Mesenteric fat pad (tissue), 1 donor: ENCODE measurements at places on chromosomes 16 and 17. TPM values are rescaled to one million over a fixed set of nuclear protein-coding genes. Genes with fewer than 3 reads are reported as not detected.

DNA sequence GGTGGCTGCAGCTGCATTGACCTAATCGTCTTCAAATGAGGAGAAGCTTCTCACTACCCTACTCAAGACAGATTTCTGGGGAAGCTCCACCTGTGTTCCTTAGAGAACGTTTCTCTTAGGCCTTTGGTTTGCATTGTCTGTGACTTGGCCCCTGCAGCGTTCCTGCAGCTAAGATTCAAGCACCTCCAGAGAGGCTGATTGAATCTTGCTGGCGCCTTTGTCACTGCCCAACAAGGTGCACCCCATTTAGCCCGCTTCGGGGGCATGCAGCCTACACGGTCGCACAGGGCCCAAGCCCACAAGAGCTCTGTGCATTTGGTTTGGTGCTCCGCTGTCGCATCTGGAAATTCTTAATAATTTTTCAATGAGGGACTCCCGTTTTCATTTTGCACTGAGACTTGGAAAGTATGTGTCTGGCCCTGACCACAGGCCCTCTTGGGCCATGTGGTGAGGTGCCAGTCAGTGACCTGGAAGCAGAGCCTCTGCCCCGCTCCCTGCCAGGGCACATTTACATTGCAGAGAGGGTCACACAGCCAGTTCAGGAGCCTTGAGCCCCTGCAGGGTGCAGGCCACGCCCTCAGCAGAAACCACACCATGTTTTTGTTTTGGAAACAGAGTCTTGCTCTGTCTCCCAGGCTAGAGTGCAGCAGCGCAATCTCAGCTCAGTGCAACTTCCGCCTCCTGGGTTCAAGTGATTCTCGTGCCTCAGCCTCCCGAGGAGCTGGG lies 51.1 kb upstream of the CACNG5 start:
- no peak for DNase-seq

- DNase-seq: no peak
These were observed 23.0 kb upstream of the RNF135 start for GRCh38 chr17:30947796-30948195.

DNA sequence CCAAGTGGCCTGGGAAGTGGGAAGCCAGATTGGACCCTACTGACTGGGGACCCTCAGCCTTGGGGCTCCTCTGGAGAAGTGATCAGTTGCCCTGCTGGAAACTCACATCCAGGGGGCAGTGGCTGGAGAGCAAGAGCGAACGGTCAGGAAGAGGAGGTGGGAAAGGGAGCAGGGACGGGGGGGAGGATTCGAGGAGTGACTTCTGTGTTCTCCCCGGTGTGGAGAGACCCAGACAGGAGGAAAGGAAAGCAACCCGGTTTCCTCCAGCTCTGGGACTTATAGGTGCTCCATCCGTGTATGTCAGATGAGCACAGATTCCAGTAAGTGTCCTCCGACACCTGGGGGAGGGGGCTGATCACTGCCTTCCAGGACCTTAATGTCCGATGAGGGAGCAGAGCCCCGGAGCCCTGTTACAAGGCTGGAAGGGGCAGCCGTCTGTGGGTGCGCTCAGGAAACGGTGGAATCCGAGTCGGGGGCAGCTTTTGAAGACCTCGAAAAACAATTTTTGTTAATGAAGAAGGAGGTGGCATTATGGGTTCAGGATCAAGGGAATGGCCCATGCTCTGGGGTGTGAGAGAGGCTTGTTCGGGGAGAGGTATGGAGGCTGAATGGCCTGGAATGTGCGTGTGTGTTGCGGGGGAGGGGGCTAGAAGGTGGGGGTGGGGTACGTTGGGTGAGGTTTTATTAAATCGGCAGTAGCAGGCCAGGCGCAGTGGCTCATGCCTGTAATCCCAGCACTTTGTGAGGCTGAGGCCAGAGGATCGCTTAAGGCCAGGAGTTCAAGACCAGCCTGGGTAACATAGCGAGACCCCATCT lies 34.8 kb upstream of the NDRG4 start:
- DNase-seq: no peak

DNA sequence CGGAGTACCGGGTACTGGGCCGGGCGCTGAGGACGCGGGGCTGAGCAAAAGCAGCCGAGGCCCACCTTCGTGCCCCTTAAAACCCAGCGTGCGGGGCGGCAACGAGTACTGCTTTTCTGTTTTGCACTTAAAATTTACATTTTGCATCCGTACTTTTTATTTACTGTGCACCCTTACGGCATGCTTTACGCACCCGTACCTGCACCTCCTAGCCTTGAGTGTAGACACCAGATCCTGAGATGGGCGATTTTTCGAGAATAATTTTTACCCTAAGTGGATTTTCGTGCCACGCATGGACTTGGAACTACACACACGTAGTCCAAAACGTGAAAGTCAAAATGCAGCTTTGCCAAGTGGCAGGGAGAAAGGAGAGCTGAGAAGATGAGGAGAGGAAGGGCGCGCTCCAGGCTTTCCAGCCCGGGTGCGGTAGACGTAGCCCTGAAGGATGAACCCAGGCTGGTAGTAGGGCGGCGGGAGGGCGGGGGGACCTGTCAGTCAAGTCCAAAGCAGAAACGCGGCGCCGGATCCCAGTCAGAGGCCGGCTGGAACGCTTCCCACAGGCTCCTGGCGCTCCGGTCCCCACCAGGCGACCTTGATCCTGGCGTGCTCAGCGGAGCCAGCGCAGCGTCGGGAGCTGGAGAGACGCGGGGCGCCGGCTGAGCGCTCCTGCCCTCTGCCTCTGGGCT lies 1.2 kb upstream of the CBLN1 start:
- DNase-seq: no peak

GRCh38 chr16:80610481-80611156 lies 69.8 kb downstream of the DYNLRB2 start:
- DNase-seq: peak; percentile 69

GRCh38 chr16:69930117-69930776 lies 20.9 kb upstream of the CLEC18A start:
- peak; percentile 87 for DNase-seq

DNA sequence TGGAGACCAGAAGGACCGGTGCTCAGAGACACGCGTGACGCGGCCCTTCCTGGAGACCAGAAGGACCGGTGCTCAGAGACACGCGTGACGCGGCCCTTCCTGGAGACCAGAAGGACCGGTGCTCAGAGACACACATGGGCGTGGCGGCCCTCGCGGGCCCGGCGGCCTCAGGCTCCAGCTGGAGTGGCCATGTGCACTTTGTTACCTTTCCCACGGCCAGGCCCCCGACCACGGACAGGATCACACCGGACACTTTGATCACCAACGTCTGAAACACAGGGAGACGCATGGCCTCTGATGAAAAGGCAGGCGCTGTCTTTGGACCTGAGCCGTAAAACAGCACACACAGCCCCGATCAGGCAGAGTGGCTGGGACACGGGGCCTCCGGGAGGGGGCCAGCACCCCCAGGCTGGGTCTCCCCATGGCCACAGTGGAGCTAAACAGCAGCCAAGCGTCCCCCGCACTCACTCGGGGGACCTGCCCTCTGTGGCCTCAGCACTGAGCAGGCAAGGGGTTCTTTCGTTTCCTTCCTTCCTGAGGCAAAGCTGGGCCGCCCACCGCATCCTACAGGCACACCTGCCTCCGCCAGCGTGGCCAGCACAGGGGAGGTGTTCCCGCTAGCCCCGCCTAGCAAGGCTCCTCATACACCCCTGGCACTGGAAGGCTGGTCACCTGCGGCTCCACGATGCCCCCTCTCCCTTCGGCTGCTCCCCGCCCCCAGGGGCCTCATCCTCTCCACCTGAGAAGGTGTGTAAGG lies 13.3 kb upstream of the CCDC154 start:
- no peak for DNase-seq

GRCh38 chr17:49409066-49409465 lies 5.6 kb downstream of the PHB1 start:
- DNase-seq: peak; percentile 72

- no peak for DNase-seq
These were observed 30.9 kb downstream of the BRCA1 start for GRCh38 chr17:43094129-43094835.

DNA sequence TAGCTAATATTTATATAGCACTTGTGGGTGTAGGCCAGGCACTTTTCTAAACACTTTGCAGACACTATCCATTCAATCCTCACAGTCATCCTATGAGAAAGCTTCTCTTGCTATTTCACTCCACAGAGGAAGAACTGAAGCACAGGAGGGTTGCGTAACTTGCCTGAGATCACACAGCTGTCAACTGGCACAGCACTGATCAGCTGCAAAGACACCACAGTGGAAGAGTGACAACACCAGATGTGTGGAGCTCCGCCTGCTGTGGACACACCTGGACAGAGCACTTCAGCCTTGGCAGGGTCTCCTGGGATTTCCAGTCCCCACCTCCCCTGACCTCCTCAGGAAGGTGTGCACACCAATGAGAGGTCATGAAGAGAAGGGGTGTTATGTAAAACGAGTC lies 13.3 kb upstream of the CNEP1R1 start:
- DNase-seq: no peak

GRCh38 chr17:70521821-70522256 lies 352.5 kb downstream of the KCNJ2 start:
- DNase-seq: no peak

DNA sequence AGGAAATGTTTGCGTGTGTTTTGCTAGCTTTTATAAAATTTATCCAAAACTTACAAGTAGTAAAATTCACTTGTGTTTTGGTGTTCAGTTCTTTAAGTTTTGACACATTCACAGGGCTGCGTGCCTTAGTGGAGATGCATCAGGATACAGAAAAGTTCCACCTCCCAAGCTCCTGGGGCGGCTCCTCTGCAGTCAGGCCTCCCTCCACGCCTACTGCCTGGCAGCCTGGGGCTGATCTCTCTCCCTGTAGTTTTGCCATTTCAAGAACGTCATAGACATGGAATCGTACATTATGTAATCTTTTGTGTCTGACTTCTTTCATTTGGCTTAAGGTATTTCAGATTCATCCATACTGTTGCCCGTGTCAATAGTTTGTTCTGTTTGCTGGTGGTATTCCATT lies 27.2 kb upstream of the IRF8 start:
- no peak for DNase-seq

Gene TBC1D3K
- total RNA-seq: not detected

Gene SREBF1
- total RNA-seq: 39.9 TPM

Gene EVPL
- total RNA-seq: 0.16 TPM

Gene KRT31
- total RNA-seq: not detected

Gene ATP2C2
- total RNA-seq: 0.67 TPM

Gene ARHGAP44
- 4.1 TPM for total RNA-seq
